ENCODE measurements at places on chromosomes 12 and 14.

- no peak for DNase-seq
Measured at GRCh38 chr12:24898185-24898584, 50.7 kb downstream of the BCAT1 start.

DNA sequence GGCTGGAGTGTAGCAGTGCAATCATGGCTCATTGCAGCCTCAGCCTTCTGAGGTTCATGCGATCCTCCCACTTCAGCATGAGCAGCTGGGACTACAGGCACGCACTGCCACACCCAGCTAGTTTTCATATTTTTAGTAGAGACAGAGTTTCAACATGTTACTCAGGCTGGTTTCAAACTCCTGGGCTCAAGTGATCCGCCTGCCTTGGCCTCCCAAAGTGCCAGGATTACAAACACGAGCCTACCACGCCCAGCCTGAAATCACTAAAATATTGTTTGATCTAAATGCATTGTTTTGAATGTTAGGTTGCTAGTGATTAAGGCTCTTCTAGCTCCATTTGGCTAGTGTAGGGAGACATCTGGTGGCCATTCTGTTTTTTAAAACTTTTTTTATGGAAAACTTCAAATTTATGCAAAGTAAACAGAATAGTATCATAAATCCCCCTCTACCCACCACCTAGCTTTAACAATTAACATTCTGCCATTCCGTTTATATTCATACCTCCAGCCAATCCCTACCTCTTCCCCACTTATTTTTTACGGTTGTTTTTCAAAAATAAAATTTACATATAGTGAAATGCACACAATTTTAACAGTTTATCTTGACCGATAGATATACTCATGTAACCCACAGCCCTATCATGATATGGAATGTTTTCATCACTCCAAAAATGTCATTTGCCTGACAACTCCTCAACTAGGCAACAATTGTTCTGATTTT is 37.8 kb downstream of the MYO1H start:
- DNase-seq, result peak; percentile 45

DNA sequence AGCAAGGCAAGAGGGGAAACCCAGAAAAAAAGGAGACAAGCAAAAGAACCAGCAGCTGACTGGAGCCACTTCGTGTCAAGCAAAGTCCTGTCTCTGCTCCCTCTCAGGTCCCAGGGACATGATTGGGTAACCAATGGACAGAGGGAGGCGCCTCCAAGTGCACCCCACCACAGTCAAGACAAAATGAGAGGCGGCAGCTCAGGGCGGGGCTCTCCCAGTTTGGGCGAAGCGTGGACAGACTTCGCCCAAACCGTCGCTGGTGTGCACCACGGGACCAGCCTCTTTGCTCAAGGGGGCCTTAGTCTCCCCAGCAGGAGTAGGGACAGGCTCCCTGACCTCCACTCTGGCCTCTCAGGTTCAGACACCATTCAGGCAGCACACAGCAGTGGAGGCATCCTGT is 1.5 kb upstream of the BEGAIN start:
- DNase-seq, result no peak

GRCh38 chr14:99545586-99545985 is 58.4 kb downstream of the CCDC85C start:
- no peak for DNase-seq

- DNase-seq, result no peak
Measured at GRCh38 chr12:67515679-67516340, 132.7 kb upstream of the DYRK2 start.

DNA sequence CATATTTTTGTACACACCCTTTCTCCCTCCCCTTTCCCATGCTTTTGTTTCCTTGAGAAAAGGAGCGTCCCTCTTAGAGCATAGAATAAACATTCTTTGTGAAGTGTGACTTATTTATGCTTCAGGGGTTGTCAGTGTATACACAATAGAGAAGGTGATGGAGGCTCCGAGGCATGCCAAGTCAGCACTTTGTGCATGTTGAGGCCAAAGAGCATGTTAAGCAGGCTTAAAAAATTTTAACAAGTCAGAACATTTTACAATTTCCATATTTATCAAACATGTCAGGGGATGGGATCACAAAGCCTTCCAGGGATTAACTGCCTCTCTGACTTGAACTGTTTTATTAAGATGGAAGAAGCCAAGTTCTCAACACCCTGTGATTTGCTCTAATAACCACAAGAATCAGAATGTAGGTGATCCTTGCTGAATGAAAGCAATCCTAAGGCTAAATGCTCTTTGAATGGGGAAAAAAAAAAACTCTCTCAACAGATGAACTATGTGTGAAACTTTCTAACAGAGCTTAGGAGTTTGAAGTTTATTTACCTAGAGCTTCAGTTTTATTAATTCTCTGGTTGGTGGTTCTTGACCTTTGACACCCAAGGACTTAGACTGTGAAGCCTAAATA is 223.1 kb downstream of the RAD51B start:
- peak; percentile 18 for DNase-seq

GRCh38 chr12:42780671-42781070 is 191.1 kb upstream of the PRICKLE1 start:
- DNase-seq, result no peak

GRCh38 chr14:91250912-91251311 is 6.4 kb upstream of the GPR68 start:
- no peak for DNase-seq

- no peak for DNase-seq
Measured at GRCh38 chr12:101935890-101936746, 58.7 kb downstream of the DRAM1 start.

DNA sequence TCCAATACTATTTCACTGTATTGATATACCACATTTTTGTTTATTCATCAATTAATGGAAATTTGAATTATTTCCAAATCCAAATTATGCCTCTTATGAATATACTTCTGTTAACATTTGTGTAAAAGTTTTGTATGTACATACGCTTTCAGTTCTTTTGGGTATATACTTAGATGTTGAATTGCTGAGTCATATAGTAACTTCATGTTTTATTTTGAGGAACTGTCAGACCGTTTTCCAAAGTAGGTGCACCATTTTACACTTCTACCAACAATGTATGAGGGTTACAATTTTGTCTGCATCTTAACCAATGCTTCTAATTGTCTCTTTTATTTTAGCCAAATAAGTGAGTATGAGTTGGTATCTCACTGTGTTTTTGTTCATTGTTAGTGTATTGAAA is 10.2 kb upstream of the CCER1 start:
- no peak for DNase-seq

- DNase-seq, result no peak
Measured at GRCh38 chr14:56753396-56753795, 56.9 kb downstream of the OTX2 start.

DNA sequence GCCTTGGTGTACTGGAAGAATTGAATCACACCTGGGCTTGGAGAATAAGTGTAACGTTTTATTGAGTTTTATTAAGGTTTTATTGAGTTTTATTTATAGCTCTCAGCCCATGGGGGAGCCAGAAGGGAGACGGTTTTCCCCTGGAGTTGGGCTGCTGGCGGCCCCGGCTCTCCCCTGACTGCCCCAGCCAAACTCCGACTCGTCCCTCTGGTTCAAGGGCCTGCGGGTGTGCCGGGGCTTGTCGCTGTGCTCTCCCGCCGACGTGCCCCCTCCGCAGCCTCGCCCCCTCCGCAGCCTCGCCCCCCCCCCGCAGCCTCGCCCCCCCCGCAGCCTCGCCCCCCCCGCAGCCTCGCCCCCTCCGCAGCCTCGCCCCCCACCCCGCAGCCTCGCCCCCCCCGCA is 326.1 kb upstream of the RTL1 start:
- DNase-seq, result no peak

GRCh38 chr12:6980740-6981139 is 10.0 kb downstream of the EMG1 start:
- no peak for DNase-seq

DNA sequence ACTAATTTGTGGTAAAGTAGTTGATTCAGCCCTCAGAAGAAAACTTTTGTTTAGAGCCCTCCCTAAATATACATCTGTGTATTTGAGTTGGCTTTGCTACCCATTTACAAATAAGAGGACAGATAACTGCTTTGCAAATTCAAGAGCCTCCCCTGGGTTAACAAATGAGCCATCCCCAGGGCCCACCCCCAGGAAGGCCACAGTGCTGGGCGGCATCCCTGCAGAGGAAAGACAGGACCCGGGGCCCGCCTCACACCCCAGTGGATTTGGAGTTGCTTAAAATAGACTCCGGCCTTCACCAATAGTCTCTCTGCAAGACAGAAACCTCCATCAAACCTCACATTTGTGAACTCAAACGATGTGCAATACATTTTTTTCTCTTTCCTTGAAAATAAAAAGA is 2.7 kb downstream of the FZD10 start:
- DNase-seq, result no peak

- DNase-seq, result no peak
Measured at GRCh38 chr12:111991946-111992345, 21.0 kb downstream of the TMEM116 start.

DNA sequence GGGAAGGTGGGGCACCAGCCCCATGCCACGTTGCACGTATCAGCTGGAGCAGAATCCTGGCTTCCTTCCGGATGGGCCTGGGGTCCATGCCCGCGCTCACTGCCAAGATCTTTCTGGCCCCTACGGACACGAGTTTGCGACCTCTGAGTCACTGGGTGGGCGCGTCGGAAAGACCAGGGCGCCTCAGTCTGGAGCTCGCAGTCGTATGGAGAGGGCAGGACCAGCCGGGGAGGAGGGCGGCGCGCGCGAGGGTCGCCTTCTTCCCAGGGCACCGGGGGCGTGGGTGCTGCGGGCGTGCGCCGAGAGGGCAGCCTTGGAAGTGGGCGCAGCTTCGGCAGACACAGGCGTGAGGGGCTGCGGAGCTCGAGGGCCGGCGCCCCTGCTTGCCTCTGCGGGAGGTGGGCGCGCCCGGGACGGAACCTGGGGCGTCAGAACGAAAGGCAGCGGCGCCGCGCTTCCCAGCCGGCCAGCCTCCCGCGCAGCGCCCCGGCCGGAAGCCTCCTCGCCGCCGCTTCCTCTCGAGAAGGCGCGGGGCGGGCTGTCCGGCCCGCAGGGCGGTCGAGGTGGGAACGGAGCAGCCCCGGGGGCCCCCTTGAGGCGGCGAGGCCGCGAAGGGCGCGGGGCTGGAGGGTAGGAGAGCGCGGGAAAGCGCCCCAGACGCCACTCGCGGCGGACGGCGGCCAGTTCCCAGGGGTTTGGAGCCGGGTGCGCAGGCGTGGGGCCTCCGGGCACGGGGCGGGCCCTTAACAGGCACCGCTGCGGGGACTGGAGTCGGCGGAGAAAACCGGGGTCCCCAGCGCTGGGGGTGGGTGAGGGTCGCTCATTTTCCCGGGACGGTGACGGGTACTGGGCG is at the start of gene ARL6IP4:
TSS of gene ARL6IP4 (plus strand) at position 499 of the 853 bp plus-strand sequence. CDS start 459 bp downstream, outside the sequence.
- peak; percentile 11 for DNase-seq

All from kidney glomerular epithelial cell (primary cell).